ENCODE measurements at places on chromosomes 6 and 20. TPM values are rescaled to one million over a fixed set of nuclear protein-coding genes. Genes with fewer than 3 reads are reported as not detected.
A peak's percentile ranks its signal among the peaks of the same experiment; 100 is the strongest.

MPIG6B gene
- not detected for total RNA-seq

POPDC3 gene
- 10.0 TPM for total RNA-seq

FKBP5 gene
- 51.6 TPM for total RNA-seq

PBX2 gene
- 61.6 TPM for total RNA-seq

PGC gene
- total RNA-seq: not detected

ID1 gene
- 40.2 TPM for total RNA-seq

NMBR gene
- total RNA-seq: 0.73 TPM

RPP21 gene
- 48.9 TPM for total RNA-seq

ADAM33 gene
- total RNA-seq: 4.4 TPM

TPD52L1 gene
- total RNA-seq: 68.0 TPM

NKAPL gene
- total RNA-seq: 1.2 TPM

TCP11 gene
- total RNA-seq: 0.99 TPM

CCDC170 gene
- 4.4 TPM for total RNA-seq

TMEM30A gene
- 167 TPM for total RNA-seq

DNA sequence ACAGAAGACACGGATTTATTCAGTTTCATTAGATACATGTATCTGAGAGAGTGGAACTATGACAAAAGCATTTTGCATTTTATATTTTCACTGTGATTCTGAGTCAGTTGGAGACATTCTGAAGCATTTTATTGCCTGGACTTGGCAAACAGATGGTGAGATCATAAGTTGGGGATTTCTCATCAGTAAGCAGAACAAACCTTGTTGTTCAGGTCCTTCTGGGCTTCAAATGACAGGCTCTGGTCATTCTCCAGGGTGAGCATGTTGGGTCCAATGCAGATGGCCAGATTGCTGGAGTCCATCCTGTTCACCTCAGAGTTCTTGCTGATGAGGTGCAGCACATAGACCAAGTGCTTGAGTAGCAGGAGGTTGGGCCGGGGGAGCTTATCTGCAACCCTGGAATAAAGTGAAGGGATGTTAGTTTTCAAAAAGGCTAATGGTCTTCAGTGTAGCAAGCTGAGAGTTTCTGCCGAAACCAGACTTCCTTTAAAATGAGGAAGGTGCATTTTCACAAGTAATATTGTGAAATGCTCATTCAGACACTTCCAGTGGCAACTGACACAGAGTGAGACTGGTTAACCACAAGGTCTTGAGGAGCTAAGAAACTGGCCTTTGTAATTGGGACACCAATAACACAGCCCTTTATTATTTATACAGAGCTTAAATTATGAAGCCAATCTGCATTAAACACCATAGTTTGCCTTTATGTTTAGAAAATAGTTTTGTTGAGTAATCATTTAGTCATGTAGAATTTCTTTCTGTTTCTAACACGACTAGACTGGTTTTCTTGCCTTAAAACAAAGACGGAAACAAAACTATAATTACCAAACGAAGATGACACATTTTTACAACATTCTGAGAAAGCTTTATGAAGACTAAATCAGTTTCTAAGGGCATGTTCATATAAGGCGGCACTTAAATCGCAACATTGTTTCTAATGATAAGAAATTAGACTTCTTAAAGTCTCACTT lies 5.6 kb downstream of the TAGAP start:
- DNase-seq: no peak

GRCh38 chr6:169978615-169979161 lies 227.3 kb downstream of the ERMARD start:
- no peak for DNase-seq

DNA sequence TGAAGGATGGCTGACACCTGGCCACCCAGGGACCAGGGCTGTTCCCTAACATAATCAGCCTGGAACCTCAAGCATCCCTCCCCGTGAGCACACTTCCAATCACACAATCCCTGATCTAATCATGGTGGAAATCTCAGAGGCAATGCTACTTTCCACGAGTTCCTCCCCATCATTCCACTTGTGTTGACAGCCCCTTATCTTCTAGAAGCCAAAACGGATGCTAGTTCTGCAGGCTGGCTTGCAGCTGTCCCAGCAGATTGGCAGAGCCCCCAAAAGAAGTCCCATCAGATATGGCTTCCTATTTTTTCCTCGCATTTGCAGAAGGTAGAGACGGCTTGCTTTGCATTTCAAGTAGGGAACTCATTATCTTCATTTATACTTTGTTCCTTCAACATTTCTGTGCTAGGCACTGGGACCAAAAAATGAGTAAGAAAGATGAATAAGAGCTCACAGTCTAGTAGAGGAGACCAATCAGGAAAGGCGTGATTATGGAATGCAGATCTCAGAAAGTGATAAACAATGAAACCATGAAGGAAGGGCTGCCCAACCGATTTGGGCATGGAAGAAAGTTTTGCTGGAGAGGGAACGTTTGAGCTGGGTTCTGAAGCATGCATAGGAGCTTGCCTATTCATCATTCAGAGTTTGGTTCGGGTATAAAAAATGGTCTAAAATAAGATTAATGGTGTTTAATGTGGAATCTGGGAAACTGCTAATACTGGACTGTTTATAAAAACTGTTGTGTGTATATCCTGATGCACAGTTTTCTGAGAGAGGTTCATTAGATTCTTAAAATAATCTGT lies 44.6 kb upstream of the TBC1D7 start:
- no peak for DNase-seq

- no peak for DNase-seq
These were observed 14.8 kb downstream of the AKAP12 start for GRCh38 chr6:151254451-151255081.

DNA sequence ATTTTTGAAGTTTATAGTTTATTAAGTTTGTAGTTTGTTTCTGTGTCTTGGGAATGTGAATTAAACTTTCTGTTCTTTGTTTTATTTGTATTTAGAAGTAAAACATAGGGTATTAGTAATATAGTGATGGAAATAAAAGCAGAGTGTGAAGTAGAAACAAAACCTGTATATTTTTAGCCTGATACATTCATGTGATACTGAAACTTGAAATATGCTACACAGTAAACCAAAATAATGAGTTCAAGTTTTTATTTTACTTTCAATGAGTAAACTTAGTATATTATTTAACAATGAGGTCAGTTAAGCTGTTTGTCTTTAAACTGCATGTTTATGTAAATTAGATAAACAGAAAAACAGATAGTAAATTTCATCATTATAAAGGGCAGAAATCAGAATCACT lies 1592.6 kb downstream of the GRIK2 start:
- no peak for DNase-seq

DNA sequence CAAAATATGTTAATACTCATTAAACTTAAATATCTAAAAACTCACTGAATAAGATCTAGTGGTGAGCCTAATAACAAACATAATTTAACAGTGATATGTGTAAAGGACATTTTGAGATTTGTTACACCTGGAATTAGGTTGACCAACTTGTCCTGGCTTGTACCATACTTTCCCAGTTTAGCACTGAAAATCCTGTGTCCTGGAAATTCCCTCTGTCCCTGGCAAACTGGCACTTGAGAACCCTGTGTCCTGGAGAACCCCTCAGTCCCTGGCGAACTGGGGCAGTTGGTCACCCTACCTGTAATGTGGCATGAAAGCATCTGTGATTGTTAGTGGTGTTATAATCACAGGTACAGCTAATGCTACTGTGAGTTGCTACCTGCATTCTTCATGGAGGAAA lies 6.9 kb upstream of the PRND start:
- no peak for DNase-seq

DNA sequence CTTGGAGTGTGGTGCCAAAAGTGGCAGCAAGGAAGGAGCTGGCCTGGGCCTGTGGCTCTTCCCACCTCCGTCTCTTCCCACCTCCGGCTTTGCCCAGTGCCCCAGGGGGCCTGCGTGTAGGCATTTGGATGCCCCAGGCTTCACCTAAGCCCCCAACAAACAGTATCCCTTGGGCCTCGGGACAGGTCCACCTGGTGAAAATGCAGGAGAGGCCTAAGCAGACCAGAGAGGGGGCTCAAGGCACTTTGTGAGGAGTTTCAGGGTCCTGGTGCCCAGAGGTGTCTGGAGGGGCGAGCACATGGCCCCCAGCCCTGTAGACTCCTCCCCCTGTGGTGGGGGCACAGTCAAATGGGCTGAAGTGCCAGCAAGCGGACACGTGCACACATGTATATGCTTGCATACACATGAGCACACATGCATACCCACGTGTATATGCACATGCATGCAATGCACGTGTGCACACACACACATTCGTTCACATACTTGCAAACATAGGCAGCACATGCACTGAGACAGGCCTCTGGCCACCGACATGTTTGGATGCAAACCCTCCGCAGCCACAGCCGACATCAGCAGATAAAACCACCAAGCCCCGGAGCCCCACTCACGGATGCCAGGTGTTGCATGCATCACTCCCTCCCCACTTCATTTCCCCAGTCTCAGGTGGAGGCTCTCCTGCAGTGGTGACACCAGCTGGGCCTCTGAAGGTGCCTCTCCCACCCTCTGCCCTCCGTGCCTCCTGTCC lies 124.5 kb downstream of the TAF4 start:
- peak; percentile 24 for DNase-seq

DNA sequence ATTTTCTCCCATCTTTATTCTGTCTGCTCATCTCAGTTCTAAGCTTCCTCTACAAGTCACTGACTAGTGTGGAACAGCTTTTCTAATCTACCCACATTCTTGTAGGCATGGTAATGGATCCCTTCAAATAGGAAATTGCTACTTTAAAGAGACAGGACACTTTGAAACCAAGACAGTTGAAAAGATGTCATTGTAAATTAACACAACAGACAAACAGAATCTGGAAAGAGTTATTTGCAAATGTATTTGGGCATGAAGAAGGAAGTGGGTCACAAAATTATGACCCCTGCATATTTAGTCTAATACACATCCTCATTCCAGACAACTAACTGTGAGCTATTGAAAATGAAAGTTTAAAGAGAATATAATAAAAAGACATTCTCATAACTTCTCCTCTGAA lies 298.2 kb upstream of the MARCKS start:
- DNase-seq: no peak

GRCh38 chr6:90194371-90194841 lies 102.2 kb downstream of the BACH2 start:
- no peak for DNase-seq

GRCh38 chr20:18986146-18986830 lies 172.7 kb downstream of the SCP2D1 start:
- no peak for DNase-seq

DNA sequence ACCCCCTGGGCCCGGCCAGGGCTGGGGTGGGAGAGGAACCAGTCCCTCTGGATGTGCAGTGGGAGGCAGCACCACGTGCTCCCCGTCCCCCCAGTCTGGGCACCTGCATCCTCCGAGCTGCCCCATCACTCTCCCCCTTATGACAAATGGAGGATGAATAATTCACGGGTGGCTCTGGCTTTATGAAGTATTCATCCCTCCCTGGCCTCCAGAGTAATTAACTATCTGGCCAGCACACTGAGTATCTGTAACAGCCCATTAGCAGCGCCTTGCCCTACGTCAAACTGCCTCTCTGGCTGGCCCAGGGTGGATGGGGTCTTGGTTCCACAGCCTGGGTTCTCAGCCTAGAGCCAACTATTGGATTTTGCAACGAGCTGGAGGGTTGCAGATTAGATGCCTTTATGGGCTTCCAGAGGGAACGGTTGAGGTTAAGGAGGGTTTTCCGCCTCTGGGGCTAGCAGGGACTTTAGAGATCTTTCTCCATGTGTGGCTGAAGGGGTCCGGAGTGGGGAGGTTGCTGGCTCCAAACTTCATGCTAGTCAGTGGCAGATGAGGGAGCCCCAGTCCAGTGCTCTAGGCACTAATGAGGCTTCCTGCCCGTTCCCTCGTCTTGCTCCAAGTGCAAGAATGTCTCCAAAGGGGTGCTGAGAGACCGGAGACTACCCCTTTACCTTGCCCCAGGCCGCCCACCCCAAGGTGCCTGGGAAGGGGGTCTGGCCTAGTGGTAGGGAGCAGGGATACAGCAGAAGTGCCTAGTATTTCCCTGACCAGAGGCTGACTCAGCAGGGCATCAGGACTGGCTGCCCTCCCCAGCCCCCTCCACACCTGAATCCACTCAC lies 53.5 kb upstream of the MLN start:
- no peak for DNase-seq

DNA sequence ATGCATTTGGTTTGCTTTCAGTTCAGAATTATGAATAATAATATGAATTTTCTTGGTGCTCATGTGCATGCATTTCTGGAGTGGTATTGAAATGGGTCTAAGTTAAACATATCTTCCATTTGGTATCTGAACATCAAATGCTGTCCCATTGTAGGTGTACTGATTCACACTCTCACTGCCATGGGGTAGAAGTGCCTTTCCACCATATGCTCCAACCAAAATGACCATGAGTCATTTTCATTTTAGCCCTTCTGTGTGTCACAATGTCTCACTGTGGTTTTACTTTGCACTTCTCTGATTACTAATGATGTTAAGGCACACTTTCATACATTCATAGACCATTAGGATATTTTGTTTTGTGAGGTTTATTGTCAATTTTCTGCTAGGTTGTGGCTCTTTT lies 211.9 kb downstream of the HAO1 start:
- no peak for DNase-seq

GRCh38 chr6:111828809-111829208 lies 44.4 kb downstream of the FYN start:
- DNase-seq: no peak

DNA sequence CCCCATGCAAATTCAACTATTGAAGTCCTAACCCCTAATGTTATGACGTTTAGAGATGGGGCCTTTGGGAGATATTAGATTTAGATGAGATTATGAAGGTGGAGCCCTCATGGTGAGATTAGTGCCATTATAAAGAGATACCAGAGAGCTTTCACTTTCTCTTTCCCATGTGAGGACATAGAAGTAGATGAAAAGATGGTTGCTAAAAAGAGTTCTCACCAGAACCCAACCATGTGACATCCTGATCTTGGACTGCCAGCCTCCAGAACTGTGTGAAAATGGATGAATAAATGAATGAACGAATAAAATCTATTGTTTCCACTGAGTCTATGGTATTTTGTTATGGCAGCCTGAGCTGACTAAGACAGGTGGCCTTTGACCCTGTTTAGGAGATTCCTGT lies 50.6 kb upstream of the FBXO30 start:
- no peak for DNase-seq

DNA sequence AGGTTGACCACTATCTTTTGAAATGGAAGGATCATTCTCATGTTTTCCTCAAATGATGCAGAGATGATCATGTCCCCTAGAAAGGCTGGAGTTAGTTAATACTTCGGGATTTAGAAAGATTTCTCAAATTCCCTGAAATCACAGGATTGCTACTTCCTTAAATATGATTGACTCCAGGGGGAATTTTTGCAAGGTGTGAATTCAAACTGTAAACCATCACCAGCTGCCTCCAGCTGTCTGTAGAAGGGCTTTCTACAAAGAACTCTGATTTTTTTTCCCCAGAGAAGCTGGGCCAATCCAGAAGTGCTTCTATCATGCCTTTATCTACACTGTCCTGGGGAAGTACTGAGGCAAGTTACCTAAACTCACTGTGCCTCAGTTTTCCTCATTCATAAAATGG lies 114.5 kb downstream of the EDN1 start:
- no peak for DNase-seq

GRCh38 chr6:168703990-168704389 lies 263.0 kb downstream of the SMOC2 start:
- DNase-seq: no peak

GRCh38 chr6:1716868-1717267 lies 107.2 kb downstream of the FOXC1 start:
- no peak for DNase-seq

GRCh38 chr6:12849809-12850198 lies 133.2 kb downstream of the PHACTR1 start:
- DNase-seq: no peak

- no peak for DNase-seq
These were observed 703.2 kb downstream of the HDGFL1 start for GRCh38 chr6:23272536-23272935.

All from dorsolateral prefrontal cortex (tissue), 122 donors.